ENCODE measurements at places on chromosomes 3 and 15.

GRCh38 chr3:50156549-50157493 is 1.7 kb downstream of the SEMA3F start:
- DNase-seq = peak; percentile 85

DNA sequence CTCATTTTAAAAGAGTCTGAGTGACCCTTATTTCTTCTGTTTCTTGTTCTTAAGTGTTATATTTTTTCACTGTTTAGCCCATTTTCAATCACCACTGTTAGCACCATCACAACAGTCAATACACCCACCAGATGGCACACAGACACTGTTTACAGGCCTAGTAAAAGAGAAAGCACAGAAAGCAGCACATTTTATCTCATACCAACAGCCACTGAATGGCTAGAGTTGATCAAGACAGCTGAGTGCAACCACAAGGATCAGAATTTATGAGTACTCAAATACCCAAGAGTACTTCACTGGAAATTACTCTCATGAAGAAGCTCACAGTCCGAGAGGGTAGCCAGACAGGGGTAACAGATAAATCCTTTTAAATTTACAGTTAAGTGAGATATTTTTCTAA is 127.0 kb downstream of the TFDP2 start:
- no peak for DNase-seq

DNA sequence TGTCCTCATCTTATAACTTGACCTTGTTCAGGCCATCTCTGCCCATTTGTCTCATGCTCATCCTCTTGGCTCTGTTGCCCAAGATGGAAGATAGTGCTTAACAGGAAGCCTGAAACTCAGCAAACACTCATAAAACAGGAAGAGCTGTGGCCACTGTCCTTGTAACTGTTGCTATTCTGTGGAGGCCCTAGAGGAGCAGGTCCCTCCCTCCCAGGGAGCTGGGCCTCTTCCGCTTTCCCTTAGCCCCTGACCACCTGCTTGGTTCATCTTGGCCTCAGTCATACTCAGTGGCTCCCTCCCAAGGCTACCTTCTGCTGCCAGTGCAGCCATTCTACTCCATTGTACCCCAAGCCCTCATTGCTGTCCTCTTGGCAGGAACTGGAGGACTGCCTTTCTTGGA is 3.5 kb downstream of the MAPKAPK3 start:
- no peak for DNase-seq

DNA sequence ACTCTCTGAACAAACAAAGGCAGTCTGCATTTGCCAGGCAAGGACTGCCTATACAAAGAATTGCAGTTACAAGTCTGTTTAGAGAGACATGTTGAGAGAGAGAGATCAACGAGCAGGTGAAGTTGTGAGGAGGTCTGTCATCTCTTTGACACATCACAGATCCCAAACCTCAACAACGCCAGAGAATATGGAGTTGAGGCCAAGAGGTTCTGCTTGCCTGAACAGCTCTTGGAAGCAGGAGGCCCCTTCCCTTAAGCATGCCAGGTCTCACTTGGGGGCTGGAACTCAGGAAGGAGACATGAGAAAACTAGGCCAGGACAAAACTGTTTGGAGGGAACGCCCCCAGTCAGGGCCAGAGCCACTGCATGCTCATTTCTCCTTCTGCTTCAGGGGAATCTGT is 22.3 kb upstream of the MUSTN1 start:
- no peak for DNase-seq

DNA sequence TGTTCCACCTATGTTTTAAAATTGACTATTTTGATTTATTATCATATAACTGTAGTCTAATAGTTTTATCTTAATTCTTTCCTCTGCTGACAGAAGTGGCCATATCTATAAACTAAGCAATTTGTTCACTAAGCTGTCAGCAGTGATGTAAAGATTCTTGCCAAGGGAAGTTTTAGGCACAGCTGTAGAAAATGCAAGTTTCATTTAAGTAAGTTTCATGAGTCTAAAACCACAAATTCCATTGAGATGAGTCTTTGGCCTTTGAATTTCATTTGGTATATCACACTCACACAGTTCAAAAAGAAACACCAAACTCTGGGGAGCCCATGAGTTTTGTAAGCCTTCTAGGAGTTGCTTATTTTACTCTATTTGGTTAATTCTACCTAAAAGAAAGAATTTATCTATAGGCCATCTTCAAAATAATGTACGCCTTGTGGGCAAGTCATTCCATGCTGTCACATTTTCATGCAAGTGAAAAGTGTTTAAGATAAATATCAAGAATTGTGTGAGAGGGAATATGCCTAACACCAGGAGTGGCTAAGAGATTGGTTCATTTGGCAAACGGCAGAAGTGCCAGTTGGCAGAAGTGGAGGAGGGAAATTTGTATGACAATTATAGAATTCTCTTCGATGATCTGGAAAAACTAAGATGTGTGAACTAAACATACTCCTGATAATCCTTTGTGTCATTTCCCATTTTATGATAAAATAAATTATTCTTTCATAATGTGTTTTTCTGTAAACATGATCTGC is 292.9 kb downstream of the ZIC4 start:
- DNase-seq = no peak

DNA sequence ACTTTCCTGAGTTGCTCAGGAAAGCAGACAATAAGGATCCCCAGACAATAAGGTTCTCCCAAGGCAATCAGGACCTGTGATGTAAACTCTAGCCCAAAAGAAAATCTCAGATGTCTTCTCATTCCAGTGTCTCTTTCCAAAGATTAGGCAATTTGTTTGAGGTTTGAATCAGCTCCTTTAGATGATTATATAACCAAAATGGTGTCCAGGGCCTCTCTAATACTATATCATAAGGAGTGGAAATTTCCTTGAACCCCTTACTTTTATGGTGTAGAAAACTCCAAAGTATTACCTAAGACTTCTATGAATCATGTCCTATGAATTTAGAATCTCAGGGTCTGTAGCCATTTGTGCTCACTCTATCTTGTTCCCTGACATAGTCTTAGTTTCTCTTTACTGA is 65.9 kb downstream of the GPR176 start:
- no peak for DNase-seq

DNA sequence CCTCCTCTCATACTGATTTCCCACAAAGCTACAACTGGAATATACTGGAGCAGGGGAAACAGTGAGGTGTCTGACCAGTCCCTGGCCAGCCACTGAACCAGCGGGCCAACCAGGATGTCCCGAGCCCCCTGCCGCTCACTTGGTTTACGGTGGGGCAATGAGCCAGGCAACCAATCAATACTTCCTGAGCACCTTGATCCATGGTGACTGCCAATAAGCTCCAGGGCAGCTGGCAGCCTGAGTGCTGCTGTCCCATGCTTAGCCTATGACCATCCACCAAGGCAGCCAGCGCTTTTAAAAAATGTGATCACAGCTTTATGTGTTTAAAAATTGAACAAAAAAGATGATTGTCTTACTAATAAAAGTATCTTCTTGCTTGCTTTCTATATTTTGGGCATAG is 4.2 kb downstream of the SCN10A start:
- DNase-seq = no peak

DNA sequence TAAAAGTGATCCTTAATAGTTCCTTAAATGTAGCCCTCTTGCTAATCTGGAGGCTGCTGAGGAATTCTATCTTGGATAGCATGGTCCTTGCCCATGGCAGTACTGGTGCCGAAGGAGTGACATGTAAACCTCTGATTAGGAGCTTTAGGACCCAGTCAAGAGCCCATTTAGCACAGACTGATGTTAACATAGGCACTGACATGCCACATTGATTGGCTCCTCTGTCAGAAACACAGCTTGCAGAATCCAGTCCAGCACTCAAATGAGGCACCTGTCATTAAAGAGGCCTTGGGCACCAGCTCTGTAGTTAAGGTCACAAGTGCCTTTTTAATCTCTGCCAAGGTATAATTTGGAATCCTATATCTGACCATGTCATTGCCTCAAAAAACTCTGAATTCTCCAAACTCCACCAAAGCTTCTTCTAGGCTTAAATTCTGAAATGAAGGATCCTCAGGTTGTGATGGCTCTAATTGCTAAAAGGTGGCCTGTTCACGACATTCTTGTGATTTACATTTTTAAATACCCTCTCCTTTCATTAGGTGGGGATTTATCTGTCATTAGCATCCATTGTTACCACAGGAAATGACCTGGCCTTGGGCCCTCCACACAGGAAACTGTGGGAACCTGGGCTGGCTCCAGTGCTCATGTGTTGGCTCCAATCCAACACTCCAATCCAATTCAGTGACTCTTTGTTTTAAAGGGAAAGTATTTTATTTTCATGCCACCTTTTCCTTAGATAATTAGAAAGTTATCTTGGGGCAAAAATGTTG is 57.3 kb upstream of the RNF7 start:
- DNase-seq = peak; percentile 40

DNA sequence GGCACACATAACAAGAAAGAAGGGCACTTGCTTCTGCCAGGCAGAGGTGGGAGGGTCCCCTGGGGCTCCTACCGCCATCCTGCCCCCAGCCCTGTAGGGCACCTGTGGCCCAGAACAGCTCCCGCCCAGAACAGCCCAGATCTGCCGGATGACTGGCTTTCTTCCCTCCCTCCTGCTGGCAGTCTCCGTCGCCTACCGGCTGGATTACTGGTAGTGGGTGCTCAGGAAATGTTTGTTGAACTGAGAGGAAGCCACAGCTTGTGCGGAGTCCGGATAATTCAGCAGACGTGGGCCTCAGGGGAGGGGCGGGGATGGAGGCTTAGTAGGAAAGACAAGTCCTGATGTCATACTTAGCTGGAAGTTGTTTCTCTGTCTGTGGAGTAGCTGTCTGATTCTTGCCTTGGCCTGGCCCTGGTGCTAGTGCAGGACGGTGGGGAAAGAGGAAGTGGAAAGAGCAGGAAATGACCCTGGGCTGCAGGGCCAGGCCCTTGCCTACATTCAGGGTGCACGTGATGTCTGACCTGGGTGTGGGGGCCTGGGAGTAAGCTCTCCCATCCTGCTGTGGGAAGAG is 6.7 kb downstream of the CCDC9B start:
- peak; percentile 65 for DNase-seq

DNA sequence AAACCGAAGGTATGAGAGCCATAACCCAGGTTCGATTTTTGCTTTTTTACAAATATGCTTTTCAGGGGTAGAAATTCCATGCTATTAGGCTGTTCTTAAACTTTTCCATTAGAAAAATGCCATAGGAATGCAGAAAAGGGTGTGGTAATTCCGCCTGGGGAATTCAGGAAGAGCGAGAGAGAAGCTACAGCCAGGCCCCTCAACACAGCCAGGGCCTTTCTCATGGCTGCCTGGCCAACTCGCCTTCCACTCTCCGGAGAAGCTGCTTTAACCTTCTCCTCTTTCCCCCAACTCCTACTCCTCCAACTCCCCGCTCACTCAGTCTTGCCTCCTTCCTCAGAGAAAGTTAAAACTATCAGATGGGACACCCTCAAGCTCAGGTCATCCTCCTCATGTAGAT is 9.1 kb upstream of the TICRR start:
- DNase-seq = no peak

DNA sequence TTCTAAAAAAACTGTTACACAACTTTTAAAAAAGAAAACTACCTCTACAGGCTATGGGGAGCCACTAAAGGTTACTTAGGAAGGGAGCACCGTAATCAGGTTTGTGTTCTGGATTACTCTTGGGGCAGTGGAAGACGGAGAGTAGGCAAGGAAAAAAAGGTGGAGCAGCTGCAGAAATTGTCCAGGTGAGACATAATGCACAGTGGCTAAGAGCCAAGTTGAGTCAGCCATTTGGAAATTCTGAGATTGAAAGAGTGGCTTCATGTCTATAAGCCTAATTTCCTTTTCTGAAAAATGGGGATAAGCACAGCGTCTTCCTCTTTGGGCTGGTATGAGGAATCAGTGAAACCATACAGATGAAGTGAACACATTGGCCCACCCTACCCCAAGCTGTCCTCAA is 195.2 kb downstream of the CADPS start:
- no peak for DNase-seq

All from lung (tissue), 17 donors.